ENCODE measurements at places on chromosomes 1 and 21.
A peak's percentile ranks its signal among the peaks of the same experiment; 100 is the strongest.

DNA sequence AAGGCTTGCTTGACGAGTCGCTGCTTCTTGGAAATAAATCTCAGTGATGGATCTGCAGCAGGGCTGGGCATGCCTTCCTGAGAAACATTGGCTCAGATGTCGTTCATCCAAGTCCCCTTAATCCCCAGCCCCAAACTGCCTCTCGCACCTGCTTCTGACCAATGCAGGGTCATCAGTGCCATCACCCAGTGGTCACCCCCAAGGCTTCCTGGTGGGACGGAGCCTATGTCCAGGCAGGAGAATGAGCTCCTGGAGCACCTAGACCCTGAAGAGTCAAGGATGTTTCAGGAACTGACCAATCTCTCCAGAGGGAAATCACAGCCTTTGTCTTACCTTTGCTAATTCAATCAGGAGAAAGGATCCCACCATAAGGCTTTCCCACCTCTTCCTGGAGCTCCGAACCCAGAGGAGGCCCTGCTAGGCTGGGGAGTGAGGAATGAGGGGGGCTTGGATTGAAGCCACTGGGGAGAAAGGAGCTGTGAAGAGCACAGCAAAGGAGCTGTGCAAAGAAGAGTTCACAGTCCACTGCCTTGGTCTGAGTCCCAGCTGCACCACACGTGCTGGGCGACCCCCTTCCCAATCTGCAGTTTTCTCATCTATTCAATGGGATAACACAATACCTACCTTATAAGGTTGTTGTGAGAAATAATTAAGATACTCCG, 416.1 kb downstream of the NPHP4 start:
- DNase-seq: no peak

- DNase-seq: no peak
Measured at GRCh38 chr1:84255582-84255981, 45.9 kb upstream of the SAMD13 start.

- no peak for DNase-seq
Measured at GRCh38 chr1:119715542-119715941, 3.8 kb downstream of the PHGDH start.

DNA sequence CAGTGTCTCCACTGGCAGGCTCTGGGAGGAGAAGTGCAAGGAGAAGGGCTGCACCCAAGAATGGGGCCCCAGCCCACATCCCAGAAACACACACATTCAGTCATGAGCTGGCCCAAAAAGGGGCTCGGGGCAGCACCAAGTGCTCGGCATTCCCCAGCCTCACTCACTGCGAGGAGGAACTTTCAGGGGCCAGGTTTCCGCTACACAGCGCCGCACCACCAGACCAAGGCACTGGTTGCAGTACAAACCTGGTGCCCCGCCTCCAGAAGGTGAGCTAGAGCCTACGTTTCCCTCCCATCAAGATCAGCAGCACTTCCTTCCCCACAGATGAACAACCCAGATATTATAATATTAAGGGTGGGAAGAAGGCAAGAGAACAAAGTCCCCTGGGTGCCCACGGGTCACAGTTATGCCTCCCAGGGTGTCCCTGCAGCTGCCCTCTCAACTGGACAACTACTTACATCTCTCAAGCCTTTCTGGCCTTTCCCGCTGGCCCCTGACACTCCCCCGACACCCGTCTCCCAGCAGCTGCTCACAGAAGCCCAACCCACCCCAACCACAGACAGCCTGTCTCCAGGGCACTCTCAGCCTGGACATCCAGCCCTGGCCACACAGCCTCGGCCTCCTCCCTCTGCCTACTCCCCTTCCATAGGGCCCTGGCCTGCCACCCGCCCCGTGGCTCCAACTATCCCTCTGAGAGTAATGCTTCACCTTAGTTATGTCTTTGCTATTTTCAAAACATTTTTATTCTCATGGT, 3.8 kb downstream of the PBXIP1 start:
- no peak for DNase-seq

DNA sequence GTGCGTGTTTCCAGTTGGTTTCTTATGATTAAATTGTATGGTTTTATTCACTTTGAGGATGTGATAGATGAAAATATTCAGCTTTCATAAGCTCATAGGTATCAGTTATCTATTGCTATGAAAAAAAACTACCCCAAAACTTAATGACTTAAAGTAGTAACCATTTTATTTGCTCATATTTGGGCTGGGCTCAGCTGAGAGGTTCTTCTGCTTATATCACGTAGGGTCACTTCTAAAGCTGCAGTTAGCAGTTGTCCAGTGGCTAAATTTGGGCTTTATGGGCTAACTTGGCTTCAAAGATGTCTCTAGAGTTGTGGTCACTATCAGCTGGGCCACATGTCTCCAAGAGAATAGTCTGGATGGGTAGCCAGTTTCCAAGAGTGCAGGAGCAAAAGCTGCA, 206.4 kb upstream of the LYPLAL1 start:
- DNase-seq: no peak

- DNase-seq: no peak
Measured at GRCh38 chr1:37656881-37657280, 22.2 kb upstream of the RSPO1 start.

DNA sequence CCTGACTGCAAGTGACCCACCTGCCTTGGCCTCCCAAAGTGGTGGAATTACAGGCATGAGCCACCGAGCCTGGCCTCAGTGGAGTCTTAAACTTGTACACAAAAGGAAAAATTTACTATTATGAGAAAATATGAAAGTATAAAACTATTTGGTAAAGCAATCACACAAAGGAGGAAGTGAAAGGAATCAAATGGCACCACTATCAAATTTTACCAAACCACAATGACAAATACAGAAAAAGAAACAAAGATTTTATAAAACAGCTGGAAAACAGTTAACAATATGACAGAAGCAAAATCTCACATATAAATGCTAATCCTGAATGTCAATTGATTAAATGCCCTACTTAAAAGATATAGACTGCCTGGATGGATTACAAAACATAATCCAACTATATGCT, 42.1 kb upstream of the NEGR1 start:
- DNase-seq: no peak

DNA sequence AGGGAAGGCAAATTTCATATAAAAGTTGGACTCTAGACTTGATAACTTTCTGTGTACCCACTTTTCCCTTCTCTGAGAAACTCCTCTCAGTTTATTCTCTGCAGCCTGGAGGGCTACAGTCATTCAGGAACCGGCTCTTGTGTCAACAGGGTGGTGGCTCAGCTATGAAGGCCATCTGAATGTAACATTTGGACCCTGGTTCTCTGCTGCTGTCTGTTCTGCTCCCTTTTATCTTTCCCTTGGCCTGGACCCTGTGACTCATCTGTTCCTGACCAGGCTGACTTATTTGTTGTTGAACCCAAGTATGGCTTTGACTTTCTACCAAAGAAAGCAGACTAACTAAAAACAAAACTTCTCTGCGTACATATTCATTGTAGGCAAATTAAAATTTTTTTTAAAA, 75.4 kb downstream of the CENPF start:
- no peak for DNase-seq

- no peak for DNase-seq
Measured at GRCh38 chr1:165925498-165926079, 98.2 kb downstream of the UCK2 start.

GRCh38 chr21:27173053-27173452, 206.2 kb upstream of the ADAMTS5 start:
- DNase-seq: no peak

GRCh38 chr1:94463765-94464330, 45.7 kb downstream of the ABCD3 start:
- peak; percentile 20 for DNase-seq

- DNase-seq: no peak
Measured at GRCh38 chr1:46087891-46088290, 44.5 kb downstream of the PIK3R3 start.

GRCh38 chr1:159826441-159827101, at the start of gene SLAMF8:
TSS of gene SLAMF8 (plus strand) at chr1:159826873. CDS start at chr1:159826899, 26 bp downstream.
- DNase-seq: no peak

- DNase-seq: no peak
Measured at GRCh38 chr1:161719325-161719611, 2.1 kb upstream of the FCRLB start.

DNA sequence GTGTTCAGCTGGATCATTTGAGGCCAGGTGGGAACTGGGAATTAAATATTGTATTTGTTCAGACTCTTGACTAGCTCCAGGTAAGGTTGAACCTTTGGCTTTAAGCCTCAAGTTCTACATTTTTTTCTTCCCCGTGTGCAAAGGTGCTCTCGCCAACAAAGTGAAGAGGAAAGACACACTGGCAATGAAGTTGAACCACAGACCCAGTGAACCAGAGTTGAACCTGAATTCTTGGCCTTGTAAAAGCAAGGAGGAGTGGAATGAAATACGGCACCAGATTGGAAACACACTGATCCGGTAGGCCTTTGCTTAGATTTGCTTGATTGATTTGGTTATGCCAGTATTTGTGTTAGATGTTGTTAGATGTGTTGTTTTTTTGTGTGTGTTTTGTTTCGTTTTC, 25.5 kb upstream of the RCC1 start:
- DNase-seq: no peak

GRCh38 chr1:43056981-43057391, 98.3 kb upstream of the SLC2A1 start:
- DNase-seq: no peak

DNA sequence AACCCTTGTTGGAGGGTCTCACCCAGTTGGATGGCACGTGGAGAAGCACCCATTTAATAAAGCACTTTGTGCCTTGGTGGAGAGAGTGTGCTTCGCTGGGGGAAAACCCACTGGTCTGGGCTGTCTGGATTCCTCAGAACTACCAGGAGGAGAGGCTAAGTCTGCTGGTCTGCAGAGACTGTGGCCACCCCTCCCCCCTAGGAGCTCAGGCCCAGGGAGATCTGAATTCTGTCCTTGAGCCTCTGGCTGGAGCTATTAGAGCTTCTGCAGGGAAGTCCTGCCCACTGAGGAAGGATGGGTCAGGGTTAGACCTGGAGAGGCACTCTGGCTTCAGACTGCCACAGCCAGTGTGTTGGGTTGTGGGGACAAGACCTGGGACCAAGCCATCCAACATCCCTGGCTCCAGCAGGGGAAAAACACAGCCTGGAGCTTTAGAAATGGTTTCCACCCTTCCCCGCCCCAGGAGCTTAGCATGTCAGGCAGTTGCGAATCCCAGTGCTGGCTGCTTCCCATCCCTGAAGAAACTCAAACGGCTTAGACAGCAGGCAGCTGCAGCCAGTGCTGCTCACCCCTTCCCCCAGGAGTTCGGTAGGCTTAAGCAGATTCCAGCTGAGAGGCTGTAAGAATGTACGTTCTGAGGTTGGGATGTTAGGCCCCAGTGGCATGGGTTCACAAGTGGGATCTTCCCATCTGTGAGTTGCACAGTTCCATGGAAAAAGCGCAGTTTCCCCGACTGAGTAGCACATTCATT, 288.3 kb downstream of the TGFB2 start:
- DNase-seq: no peak

DNA sequence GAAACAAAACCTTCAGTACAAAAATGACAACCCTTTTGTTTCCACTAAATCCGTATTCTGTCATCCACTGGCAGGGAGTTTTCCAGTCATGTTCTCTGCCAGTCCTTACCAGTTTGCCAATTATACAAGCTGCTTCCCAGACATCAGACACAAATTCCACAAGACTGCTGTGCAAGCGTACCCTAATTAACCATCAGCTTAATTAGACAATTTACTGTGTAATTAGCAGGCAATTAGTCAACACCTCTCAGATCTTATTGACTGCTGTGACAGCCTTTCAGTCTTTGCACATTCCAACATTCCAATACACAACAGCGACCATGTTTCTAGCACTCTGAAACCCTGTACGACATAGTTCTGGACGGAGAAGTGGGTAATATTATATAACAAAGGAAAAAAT, 420.1 kb downstream of the DPYD start:
- no peak for DNase-seq

GRCh38 chr1:95407886-95408291, 173.9 kb downstream of the RWDD3 start:
- peak; percentile 46 for DNase-seq

GRCh38 chr1:184429335-184429734, 42.5 kb downstream of the C1orf21 start:
- DNase-seq: no peak

DNA sequence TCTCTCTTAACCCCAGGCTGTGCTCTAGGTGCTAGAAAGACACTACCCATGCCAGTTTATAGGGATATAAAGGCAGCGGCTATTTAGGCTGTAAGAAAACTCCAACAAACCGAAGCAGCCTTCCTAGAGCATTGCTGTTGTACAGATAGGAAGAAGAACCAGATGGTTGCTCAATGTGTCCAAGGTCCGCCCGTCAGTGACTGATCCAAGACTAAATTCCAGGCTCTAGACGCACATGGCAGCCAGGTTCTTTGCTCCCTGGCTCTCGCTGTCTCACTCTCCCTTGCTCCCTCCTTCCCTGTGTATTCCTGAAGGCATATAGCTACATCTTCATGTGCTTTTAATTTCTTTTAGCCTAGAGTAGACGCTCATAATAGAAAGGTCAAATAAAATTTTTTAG, 303.4 kb downstream of the KIF26B start:
- DNase-seq: no peak

DNA sequence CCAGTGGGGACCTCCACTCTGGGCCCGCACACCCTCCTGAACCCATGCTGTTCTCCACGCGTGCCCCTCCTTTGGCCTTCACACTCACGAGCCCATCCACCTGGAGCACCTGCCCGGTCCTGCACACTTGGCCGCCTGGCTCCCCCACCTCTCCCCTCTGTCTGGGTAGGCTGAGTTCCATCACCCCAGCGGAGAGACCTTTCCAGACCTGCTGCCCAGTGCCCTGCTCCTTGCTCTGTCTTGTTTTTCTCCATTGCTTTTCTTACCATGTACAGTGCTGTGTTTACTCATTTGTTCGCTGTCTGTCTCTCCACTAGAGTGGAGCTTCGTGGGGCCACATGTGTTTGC, 351.0 kb upstream of the VAMP3 start:
- no peak for DNase-seq

DNA sequence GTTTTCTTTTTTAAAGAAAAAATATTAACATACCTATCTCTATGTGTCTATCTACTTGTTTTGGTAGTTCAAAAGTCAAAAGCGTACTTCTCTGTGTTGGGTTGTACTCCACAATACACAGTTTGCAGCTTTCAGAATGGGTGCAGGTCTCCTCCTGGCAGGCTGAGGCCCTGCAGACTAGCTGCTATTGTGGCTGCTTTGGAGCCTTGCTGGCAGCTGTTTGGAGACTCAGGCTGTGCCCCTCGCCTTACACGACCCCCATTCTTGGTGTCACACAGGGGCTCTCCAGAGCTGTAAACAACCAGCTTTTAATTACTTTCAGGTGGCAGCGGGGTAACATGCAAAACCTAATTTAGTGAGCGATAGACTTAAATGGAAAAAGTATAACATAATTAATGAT, 160.4 kb downstream of the DSCAM start:
- DNase-seq: no peak

DNA sequence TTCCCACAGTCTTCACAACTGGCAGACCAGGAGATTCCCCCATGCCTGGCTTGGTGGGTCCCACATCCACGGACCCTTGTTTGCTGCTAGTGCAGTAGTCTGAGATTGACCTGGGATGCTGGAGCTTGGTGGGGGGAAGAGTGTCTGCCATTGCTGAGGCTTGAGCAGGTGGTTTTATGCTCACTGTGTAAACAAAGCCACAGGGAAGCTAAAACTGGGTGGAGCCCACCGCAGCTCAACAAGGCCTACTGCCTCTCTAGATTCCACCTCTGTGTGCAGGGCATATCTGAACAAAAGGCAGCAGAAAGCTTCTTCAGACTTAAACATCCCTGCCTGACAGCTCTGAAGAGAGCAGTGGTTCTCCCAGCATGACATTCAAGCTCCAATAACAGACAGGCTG, 177.3 kb upstream of the ETV3 start:
- no peak for DNase-seq

- DNase-seq: no peak
Measured at GRCh38 chr1:158611916-158612315, 6.8 kb downstream of the OR10Z1 start.

- no peak for DNase-seq
Measured at GRCh38 chr1:244035358-244035757, 15.7 kb upstream of the ZBTB18 start.

GRCh38 chr21:35053356-35054096, 4.4 kb upstream of the RUNX1 start:
- DNase-seq: no peak
